Astrocyte of the cerebellum (primary cell): ENCODE measurements at places on chromosomes 7 and 10.
A peak's percentile ranks its signal among the peaks of the same experiment; 100 is the strongest.

- DNase-seq, result peak; percentile 73
Measured at GRCh38 chr7:137992550-137993394, 9.1 kb downstream of the CREB3L2 start.

GRCh38 chr10:79397051-79397450 lies 48.4 kb downstream of the ZCCHC24 start:
- DNase-seq, result no peak

- no peak for DNase-seq
Measured at GRCh38 chr7:99768471-99768870, 15.5 kb downstream of the CYP3A4 start.

DNA sequence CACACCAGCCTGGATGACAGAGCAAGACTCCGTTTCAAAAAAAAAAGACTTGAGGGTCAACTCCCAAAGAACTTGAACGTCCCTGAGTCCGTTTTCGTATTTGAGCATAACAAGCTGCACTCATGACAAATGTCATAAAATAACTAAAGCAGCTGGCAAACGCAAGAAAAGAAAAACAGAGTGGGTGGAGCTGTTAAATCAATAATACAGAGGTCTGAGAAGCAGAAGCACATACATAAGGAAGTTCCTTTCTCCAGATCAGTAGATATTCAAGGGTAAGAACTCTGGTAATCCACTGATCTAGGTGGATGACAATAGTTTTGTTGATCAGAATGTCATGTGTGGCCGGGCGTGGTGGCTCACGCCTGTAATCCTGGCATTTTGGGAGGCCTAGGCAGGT lies 150.1 kb downstream of the FAM107B start:
- no peak for DNase-seq

GRCh38 chr10:77560471-77560870 lies 77.1 kb downstream of the KCNMA1 start:
- DNase-seq, result no peak

DNA sequence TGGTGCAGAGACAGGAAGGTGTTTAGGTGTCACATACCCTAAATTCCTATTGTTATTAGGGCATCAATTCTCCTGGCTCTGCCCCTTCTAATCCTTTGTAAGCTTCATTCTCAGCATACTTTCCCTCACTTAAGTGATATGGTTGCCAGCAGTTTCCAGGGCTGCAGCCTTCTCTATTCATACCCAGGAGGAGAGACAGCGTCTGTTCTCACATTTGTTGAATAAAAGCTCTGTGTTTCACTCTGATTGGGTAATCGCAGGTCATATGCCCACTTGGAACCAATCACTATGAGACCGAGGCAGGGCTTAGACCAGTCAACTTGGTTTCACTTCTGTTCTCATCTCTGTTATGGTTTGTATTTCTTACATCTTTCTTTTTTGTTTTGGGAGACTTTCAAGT lies 109.6 kb upstream of the MTPN start:
- DNase-seq, result peak; percentile 75

- no peak for DNase-seq
Measured at GRCh38 chr7:14690075-14690474, 212.5 kb downstream of the DGKB start.

GRCh38 chr10:104033966-104034365 lies 51.7 kb downstream of the COL17A1 start:
- DNase-seq, result no peak

GRCh38 chr10:99667108-99667751 lies 7.9 kb downstream of the ENTPD7 start:
- DNase-seq, result peak; percentile 60

GRCh38 chr7:91306266-91306665 lies 42.0 kb downstream of the FZD1 start:
- no peak for DNase-seq

- DNase-seq, result peak; percentile 55
Measured at GRCh38 chr7:16989811-16990413, 108.1 kb upstream of the AGR3 start.

GRCh38 chr7:132298790-132299189 lies 277.5 kb downstream of the PLXNA4 start:
- peak; percentile 46 for DNase-seq
